Testis (tissue), 5 donors: ENCODE measurements at places on chromosomes 11 and 22. TPM values are rescaled to one million over a fixed set of nuclear protein-coding genes. Genes with fewer than 3 reads are reported as not detected.
A peak's percentile ranks its signal among the peaks of the same experiment; 100 is the strongest.

- H3K27ac ChIP-seq = peak overlapping the region; percentile 77
- no peaks in the 10 kb centered on the region for H3K36me3 ChIP-seq
- H3K4me1 ChIP-seq = peaks cover 60% of the 10 kb centered on the region
- no peak for DNase-seq
- no peaks in the 10 kb centered on the region for H3K27me3 ChIP-seq
Observed at GRCh38 chr11:71431271-71431670, 16.9 kb downstream of the DHCR7 start.

- no peaks in the 10 kb centered on the region for H3K36me3 ChIP-seq
- no peaks in the 10 kb centered on the region for H3K27me3 ChIP-seq
- no peak for DNase-seq
- H3K4me3 ChIP-seq = no peak overlapping the region
- no peak overlapping the region for H3K27ac ChIP-seq
- H3K4me1 ChIP-seq = no peaks in the 10 kb centered on the region
Observed at GRCh38 chr11:40338739-40339138, 1120.7 kb downstream of the LRRC4C start.

DNA sequence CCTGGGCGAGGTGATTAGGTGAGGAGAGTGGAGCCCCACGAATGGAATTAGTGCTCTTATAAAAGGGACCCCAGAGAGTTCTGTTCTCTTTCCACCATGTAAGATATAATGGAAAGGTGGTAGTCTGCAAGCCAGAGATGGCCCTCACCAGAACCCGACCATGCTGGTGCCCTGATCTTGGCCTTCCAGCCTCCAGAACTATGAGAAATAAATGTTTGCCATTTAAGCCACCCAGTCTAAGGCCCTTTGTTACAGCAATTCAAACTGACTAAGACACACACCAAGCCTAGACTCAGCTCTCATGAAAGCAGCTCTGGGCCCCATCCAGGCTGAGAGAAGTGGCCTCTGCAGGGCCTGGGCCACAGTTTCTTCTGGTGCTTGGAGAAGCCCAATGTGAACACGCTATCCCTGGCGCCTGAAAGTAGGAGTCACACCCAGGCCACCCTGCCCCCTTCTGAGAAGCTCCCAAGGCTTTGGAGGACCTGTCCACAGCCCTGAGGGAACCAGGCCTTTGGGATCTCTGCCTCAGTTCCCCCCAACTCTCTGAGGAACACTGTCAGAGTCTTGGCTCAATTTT, 35.3 kb upstream of the LYVE1 start:
- no peaks in the 10 kb centered on the region for H3K27me3 ChIP-seq
- peaks cover 16% of the 10 kb centered on the region for H3K4me1 ChIP-seq
- peak overlapping the region; percentile 67 for H3K27ac ChIP-seq
- H3K36me3 ChIP-seq = no peaks in the 10 kb centered on the region
- no peak for DNase-seq

The TSPO gene
- total RNA-seq = 92.5 TPM

DNA sequence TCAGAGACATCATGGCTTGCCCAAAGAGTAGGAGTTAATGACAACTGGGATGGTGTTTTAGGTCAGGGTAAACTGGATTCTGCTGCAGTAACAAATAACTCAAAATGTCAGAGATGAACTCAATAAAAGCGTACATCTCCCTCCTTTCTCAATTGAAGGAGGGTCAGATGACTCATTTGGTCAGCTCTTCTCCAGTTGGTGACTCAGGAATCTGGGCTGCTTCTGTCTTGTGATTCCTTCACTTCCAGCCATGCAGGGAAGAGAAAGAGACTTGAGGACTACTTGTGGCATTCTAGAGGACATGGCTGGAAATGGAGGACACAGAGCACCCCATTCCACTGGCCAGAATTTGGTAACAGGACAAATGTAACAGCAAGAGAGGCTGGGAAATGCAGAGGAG, 3.2 kb upstream of the SYT13 start:
- H3K36me3 ChIP-seq = no peaks in the 10 kb centered on the region
- H3K27ac ChIP-seq = no peak overlapping the region
- no peaks in the 10 kb centered on the region for H3K27me3 ChIP-seq
- no peak for DNase-seq

The RTN4R gene
- 5.1 TPM for total RNA-seq

The TTC36 gene
- 5.7 TPM for total RNA-seq

The GLYAT gene
- not detected for total RNA-seq

The OR8D1 gene
- not detected for total RNA-seq

The KRTAP5-2 gene
- total RNA-seq = not detected

The MRPL11 gene
- total RNA-seq = 21.2 TPM

GRCh38 chr22:38272373-38273134, at the start of gene TMEM184B:
Gene TMEM184B (minus strand): TSS chr22:38273010. CDS start chr22:38247961, 25,049 bp downstream.
- DNase-seq = peak; percentile 82
- H3K4me1 ChIP-seq = peaks cover 28% of the 10 kb centered on the region
- no peaks in the 10 kb centered on the region for H3K36me3 ChIP-seq
- peak within 1 kb of the TSS; percentile 82 for H3K27ac ChIP-seq

The SH3BP1 gene
- 23.6 TPM for total RNA-seq

DNA sequence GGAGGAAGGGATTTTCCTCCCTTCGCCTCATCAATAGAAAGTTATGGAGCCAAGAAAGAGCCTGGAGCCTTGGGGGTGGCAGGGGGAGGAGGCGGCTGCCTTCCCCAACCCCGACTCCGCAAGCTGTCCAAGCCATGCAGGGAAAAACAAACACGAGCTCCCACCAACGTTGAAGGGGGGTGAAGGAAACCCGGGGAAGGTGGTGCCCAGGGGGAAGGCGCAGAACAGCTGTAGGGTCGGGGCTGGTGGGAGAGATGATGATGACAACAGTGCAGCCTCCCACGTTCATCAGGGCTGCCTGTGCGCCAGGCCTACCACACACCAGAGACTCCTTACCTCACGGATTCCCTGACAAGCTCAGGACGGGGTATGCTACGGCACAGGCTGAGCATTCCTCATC, 73.5 kb downstream of the SCUBE1 start:
- H3K27ac ChIP-seq = no peak overlapping the region
- H3K4me3 ChIP-seq = no peak overlapping the region
- peaks cover 15% of the 10 kb centered on the region for H3K4me1 ChIP-seq
- no peak for DNase-seq
- no peaks in the 10 kb centered on the region for H3K36me3 ChIP-seq

GRCh38 chr11:72468289-72468688, 34.0 kb upstream of the CLPB start:
- no peaks in the 10 kb centered on the region for H3K27me3 ChIP-seq
- no peak for DNase-seq
- H3K4me1 ChIP-seq = no peaks in the 10 kb centered on the region
- no peak overlapping the region for H3K27ac ChIP-seq
- no peaks in the 10 kb centered on the region for H3K36me3 ChIP-seq
- H3K4me3 ChIP-seq = no peak overlapping the region

The CCDC157 gene
- total RNA-seq = 81.9 TPM

DNA sequence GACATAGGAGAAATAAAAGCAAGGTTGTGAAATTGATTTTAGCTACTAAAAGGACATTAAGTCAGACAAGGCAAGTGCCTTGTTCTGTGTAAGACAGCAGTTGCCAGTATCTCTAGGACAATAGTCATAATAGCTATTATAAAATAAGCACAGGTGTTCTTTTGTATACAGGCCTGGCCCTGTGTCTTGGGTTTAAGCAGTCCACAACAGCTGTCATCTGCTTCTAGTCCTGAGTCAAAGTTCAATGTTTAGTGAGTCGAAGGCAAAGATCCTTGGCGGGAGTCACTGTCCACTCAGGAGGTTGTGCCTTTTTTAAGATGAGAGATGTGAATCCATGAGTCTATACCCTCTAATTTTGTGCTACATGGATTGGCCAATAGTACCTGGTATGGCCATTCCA, 79.5 kb downstream of the SC5D start:
- DNase-seq = no peak
- no peak overlapping the region for H3K4me3 ChIP-seq
- peaks cover 24% of the 10 kb centered on the region for H3K4me1 ChIP-seq
- no peak overlapping the region for H3K27ac ChIP-seq
- no peaks in the 10 kb centered on the region for H3K36me3 ChIP-seq

GRCh38 chr22:27224485-27225374, 567.3 kb downstream of the MIAT start:
- no peaks in the 10 kb centered on the region for H3K36me3 ChIP-seq
- DNase-seq = peak; percentile 58

The RGL4 gene
- total RNA-seq = 5.3 TPM

- DNase-seq = no peak
- H3K27me3 ChIP-seq = no peaks in the 10 kb centered on the region
- H3K4me3 ChIP-seq = no peak overlapping the region
- H3K4me1 ChIP-seq = no peaks in the 10 kb centered on the region
- H3K36me3 ChIP-seq = no peaks in the 10 kb centered on the region
Observed at GRCh38 chr11:14141676-14142075, 179.2 kb downstream of the SPON1 start.

DNA sequence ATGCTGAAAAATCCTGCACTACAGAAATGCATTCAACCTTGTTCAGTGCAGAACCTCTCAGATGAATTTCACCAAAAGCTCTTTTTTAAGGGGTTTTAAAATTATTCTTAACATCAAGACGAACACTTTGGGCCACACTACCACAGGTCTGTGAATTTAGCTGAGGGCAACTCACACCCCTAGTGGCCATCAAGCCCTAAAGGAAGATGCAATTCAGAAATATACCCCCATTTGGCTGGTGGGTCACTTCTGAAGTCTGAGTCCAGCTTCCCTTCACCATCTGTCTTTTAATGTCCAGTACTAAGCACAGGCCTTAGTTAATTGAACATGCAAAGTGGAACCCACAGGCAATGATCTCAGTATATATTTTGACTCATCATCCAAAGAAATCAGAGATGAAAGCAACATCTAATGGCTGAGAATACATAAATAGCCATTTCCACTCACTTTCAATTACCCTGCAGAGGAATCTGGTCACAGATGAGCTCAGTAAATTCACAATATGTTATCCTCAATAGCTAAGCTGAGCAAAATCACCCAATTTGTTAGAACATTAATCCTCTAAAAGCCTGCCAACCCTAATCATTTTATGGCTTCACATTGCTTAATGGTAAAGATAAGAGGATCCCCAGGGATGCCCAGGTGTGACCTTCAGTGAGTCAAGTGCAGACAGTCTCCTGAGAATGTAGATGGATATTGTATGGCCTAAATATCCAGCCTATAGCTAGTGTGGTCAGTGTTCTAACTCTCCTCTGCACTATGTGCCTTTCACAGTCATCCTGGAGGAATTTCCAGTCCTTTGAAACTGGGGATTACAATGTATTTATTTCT, 50.3 kb downstream of the FAM76B start:
- no peak overlapping the region for H3K27ac ChIP-seq
- peaks cover 10% of the 10 kb centered on the region for H3K4me1 ChIP-seq
- H3K4me3 ChIP-seq = no peak overlapping the region
- no peaks in the 10 kb centered on the region for H3K36me3 ChIP-seq

DNA sequence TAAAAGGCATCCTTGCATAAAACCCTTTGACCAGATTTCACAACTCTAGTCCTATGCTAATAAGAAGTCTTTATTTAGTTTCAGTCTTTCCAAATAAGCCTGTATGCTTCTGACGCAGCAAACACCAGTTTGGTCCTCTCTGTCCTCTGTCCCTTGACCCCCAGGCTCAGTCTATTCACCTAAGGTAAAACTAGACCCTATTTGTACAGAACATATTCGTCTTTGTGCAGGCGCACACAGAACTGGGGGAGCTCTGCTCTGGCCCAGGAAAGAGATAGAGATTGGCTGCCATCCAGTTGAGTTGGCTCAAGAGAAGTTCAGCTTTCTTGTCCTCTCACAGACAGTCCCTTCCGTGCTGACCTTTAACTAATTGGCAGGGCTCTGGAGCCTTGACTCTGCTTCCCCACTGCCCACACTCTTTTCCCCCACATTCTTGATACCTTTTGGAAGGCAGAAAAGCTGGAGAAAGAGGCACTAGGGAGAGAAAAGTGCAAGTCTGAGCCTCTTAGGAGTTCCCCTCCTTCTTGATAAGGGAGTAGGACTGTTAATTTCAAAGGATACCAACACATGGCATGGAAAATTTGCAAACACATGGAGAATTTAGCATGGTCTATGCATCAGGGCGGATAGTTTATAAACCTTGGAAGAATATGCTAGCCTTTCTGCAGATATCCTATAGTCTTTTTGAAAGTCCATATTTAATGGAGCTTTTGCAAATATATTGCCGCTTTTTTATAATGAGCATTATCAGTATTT, 21.2 kb upstream of the PSMA1 start:
- DNase-seq = peak; percentile 83
- H3K27me3 ChIP-seq = no peaks in the 10 kb centered on the region
- no peak overlapping the region for H3K4me3 ChIP-seq

DNA sequence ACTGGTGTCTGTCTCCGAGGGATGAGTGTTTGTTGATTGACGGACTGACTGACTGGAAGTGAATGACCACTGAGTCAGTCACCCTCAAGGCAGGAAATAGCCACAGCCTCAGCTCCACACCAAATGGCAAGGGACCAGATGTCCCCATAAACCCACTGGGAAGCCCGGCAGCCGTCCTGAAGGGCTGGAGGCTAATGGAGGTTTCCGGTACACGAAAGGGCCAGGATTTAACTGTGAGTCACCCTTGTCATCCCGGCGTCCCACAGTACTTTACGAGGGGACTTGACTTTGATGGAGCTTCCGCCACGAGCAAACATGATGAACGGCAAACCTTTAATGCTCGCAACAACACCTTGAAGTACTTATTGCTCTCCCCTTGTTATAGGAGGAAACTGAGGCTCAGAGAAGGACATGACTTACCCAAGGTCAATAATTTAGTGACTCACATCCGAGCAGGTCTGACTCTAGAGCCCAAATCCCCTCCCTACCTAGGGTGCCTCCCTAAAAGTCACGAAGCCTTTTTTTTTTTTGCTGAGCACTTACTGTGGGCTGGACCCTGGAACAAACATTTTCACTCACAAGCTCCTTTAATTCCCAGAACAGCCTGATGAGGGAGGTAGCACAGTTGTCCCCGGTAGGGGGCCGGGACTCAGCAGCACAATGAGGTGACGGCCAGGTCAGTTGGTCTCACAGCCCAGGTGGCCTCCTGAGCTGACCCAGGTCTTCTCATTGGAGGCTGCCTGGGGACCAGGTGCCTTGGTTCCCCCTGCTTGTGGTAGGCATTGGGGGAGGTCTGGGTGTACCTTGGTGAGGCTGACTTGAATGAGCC, 25.2 kb upstream of the GCAT start:
- no peaks in the 10 kb centered on the region for H3K36me3 ChIP-seq
- H3K27ac ChIP-seq = no peak overlapping the region
- DNase-seq = no peak
- H3K27me3 ChIP-seq = no peaks in the 10 kb centered on the region

GRCh38 chr22:47167056-47167455, 404.6 kb downstream of the TBC1D22A start:
- no peaks in the 10 kb centered on the region for H3K27me3 ChIP-seq
- H3K27ac ChIP-seq = no peak overlapping the region
- no peak for DNase-seq

The GDPD4 gene
- total RNA-seq = 27.2 TPM

GRCh38 chr11:93662175-93662570, 691 bp downstream of the CEP295 start:
- DNase-seq = no peak
- no peaks in the 10 kb centered on the region for H3K4me1 ChIP-seq
- H3K4me3 ChIP-seq = peak overlapping the region; percentile 88
- H3K27me3 ChIP-seq = no peaks in the 10 kb centered on the region
- peak overlapping the region; percentile 85 for H3K27ac ChIP-seq

GRCh38 chr11:86812981-86813380, 12.6 kb downstream of the PRSS23 start:
- no peak for DNase-seq
- H3K27ac ChIP-seq = no peak overlapping the region
- no peak overlapping the region for H3K4me3 ChIP-seq
